ENCODE measurements at places on chromosomes 13 and 19.

DNA sequence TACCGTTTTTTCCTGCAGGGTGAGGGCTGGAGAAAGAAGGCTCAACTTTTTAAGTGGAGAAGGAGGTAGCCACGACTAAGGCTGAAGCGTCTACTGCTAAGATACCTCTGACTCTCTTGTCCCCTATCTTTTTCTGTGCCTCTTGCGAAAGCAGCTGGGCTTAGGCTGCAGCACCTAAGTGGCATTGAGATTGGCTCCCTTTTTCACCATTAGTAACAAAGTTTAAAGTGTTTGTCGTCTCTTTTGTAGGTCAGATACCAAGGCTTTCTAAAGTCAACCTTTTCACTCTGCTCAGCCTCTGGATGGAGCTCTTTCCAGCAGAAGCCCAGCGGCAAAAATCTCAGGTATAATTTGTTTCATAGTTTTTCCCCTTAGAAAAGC, 887 bp downstream of the CDADC1 start:
- DNase-seq, result peak; percentile 5

DNA sequence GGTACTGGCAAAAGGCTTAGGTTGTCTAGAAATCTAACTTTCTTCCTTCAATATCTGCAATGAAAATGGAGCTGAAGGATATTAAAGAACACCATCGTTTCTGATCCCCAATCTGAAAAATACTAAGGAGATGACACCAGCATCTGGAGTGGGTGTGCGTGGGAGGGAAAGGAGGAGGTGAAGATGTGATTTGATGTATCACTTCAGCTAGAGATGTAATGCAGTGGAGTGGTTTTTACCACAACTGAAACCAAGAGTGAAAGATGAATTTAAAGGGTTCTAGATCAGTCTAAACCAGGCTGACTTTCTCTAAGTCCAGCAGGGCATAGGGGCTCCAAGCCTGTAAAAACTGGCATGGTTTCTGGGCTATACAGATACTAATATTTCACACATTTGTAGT, 148.4 kb downstream of the AKAP11 start:
- DNase-seq, result no peak

GRCh38 chr19:676339-677105, at the start of gene FSTL3:
FSTL3 (plus strand) TSS chr19:676392; CDS start chr19:676424, 32 bp downstream.
- DNase-seq, result peak; percentile 45

DNA sequence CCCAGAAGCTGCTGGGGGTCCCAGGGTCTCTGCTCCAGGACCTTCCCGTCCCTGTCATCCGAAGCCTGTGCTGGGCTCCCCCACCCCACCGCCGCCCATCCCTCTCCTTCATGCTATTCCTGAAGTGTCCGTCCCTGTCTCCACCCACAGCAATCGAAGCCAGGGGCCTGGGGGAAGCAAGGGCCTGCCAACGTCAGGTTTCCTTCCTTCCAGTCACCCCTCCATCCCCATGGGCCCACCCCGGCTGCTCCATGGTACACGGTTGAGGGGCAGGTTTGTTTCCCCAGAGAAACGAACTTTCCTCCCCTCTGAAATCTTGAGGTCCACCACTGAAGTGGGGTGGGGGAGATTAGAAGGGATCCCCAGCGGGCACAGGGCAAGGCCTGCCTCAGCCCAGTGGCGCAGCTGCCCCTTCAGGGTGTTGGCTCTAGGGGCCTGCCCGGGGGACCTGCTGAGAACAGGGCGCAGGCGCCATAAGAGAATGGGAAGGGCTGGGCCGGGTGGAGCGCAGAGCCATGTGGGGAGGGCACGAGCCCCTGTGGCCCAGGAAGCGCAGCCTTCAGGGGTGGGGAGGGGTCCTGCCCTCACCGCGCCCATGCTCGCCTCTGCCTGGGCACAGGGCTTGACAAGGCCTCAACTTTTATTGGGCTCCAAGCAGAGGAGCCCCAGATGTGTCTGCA, 16.1 kb downstream of the CEBPG start:
- no peak for DNase-seq

GRCh38 chr13:24802074-24802473, 38.1 kb downstream of the RNF17 start:
- no peak for DNase-seq

- DNase-seq, result no peak
These were observed at the start of gene IGFLR1 for GRCh38 chr19:35742121-35742724. IGFLR1 (minus strand) TSS chr19:35742452; CDS start chr19:35741180, 1,272 bp downstream.

- no peak for DNase-seq
These were observed 184.2 kb downstream of the SUCLA2 start for GRCh38 chr13:47816831-47817230.

DNA sequence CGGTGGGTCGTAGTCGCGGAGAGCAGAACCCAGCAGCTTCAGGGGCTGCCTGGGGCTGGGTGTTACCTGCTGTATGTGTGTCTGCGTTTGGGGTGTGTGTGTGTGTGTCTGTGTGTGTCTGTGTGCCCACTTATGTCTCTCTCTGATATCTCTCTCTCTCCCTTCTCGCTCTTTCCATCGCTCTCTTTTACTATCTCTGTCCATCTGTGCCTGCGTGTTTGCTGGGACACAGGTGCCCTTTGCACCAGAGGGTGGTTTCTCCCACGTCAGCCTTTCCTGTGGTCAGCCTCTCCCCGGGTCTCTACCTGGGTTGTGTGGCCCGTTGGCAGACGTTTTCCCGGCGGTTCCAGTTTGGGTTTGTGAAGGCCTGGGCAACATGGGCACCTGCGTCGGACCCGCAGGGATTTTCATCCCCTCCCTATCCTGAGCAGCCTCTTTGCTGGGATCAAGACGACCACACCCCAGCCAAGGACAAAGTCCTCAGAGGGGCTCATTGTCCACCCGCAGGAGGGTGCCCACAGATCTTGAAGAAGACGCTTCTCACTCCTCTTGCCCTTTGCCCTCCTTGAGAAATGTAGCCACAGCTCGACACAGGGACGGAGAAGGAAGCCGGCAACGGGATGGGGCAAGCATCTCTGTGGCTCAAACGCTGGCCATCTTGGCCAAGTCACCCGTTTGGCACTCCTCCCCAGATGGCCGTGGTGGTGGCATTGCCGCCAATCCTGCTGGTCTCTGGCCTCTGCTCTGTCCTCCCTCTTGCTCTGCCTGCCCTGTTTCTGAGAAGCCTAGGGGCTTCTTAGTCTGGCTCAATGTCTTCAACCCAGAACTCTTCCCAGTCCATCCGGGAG, 43.3 kb downstream of the ZNF146 start:
- no peak for DNase-seq

DNA sequence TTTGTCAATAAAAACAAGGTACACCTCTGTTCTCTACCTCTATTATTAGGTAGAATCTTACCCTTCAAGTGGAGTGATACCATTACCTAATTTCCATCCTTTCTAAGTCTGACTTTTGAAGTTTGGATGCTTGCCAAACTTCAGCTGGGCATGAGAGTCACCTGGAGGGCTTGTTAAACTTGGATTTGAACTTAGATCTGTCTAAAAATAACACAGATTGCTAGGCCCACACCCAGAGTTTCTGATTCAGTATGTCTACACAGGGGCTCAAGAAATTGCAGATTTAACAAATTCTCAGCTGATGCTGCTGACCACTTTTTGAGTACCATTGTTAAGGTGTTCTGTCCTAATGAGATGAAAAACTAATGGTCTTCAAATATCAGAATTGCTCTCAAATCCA, 512.2 kb downstream of the LMO7 start:
- no peak for DNase-seq

DNA sequence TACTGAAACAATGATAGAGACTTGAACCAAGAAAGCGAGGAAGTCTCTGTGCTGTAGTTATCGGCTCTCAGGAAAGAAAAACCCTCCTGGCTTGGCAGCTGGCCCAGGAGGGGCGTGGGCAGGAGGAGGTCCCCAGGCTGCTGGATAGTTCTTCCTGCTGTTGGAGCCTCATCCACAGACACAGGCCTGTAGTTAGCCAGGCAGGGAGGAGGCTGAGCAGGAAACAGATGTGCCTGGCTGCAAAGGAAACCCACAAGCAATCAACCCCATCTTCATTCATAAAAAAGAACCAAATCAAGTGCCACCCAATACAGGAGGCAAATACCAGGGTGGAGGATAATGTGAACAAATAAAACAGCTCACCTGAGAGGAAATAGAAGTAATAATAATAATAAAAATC, 86.2 kb downstream of the IRS2 start:
- peak; percentile 30 for DNase-seq

GRCh38 chr13:20388184-20388583, 137.5 kb downstream of the CRYL1 start:
- no peak for DNase-seq

All from ACHN (cell line).